ENCODE measurements at places on chromosomes 1 and 21. TPM values are rescaled to one million over a fixed set of nuclear protein-coding genes. Genes with fewer than 3 reads are reported as not detected.

FOXO6 gene
- 1.4 TPM for total RNA-seq

TTLL10 gene
- total RNA-seq: not detected

DMRTA2 gene
- total RNA-seq: not detected

DCST1 gene
- total RNA-seq: 0.16 TPM

CITED4 gene
- total RNA-seq: 23.5 TPM

FCRL4 gene
- not detected for total RNA-seq

KMO gene
- 5.4 TPM for total RNA-seq

KIAA1614 gene
- 9.6 TPM for total RNA-seq

RBP7 gene
- total RNA-seq: 13.2 TPM

VCAM1 gene
- total RNA-seq: 11.0 TPM

BCL2L15 gene
- 0.41 TPM for total RNA-seq

DNA sequence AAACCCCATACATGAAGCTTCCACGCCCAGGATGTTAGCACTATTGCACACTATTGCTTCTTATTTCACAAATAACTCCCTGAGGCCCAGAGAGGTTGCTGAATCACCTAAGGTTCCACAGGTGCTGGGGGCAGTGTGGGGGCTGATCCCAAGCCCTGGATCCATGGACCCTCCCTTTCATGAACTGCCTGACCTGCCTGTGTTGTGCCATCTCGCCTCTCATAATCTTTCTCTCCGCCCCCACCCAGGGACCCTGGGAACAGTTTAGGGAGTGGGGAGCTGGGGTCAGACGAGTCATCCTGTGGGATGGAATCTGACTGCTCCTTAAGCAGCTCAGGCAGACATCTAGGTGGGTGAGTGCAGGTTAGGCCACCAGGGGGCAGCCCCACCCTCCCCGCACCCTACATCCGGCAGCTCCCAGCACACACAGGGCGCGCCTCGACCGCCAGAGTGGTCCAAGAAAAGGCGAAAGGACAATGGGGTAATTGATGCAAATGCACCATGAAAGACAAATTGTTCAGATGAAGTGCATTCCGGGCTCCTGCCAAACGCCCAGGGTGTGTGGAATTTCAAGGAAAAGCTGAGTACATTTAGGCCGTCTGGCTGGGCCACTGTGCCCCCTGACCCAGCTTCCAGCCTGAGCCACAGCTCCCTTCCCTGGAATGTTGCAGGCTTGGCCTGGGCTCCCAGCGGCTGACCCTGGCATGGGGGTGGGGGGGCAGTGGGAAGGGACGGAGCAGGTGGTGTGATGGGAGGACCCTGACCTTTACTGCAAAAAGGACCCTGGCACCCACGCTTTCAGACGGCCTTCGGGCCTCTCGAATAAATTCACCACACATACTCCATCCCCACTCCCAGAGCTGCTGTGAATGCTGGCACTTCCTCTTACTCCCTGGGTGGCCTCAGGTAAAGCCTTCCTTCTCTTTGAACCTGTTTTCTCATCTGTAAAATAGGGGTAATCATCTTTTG lies 20.8 kb downstream of the PHLDA3 start:
- peak overlapping the region; percentile 78 for H3K27ac ChIP-seq
- peak; percentile 93 for DNase-seq
- H3K4me3 ChIP-seq: no peak overlapping the region

GRCh38 chr1:37274938-37275631 lies 199.3 kb upstream of the ZC3H12A start:
- no peaks in the 10 kb centered on the region for H3K36me3 ChIP-seq
- DNase-seq: no peak
- H3K4me1 ChIP-seq: no peaks in the 10 kb centered on the region

DNA sequence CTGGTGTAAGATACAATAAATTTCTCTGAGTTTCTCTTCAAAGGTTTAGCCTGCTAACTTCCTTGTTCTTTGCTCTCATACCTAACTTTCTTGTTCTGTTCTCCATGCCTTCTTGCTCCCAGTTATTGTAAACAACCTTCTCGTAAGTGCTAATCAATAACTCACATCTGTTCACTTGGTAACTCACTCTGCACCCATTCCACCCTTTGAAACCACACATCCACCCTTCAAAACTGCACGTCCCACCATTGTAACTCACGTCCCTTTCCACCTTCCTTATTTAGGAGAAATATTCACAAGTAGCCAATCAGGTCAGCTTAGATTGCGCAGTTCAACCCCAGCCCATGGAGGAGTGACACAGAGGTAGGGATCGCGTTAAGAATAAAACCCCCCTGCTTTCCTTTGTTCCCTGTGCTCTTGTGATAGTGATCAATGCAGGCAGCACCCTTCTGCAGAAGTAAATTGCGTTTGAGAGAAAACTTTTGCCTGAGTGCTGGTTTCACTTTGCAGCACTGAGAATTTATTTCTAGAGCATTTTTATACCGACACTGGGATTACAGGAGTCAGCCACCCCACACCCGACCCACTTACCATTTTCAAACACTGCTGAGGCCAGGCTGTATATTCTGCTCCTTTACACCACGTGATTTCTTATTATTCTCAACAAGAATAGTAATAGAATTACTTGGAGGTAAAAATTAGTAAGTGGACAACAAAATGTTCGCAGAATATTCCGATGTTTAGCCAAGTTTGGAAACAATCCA lies 789.2 kb upstream of the RGS18 start:
- H3K27me3 ChIP-seq: no peaks in the 10 kb centered on the region
- no peak for DNase-seq
- H3K36me3 ChIP-seq: no peaks in the 10 kb centered on the region
- peak overlapping the region; percentile 37 for H3K4me3 ChIP-seq
- peaks cover 16% of the 10 kb centered on the region for H3K4me1 ChIP-seq

DNA sequence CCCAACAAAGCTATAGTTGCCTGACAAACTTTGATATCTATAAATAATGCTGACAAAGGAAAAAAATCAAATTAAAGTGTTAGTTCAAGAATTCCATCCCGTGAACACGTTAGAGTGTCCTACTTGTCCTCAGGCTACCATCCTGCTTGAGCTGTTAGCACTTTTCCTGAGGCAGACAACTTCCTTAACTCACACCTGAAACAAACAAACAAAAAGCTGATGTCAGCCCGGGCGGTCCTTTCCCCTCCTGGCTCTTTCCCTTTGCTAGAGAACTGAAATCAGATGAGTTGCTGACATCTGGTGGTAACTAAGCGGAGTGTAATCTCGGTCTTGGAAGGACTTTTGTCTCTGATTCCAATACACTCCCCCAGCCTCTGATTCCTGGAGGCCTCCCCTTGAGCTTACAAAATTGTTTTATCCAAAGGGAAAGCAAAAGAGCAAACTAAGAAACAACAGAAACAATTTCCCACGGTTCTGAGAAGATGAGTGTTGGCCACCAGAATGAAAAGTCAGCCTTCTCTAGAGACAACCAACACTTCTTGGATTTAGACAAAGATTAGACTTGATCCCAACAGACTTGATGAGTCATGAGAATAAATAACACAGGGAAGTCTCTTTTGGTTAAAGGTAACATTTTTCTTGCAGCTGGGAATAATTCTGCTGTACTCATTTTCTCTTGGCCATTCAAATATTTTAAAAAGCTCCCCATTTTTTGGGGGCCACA lies 135.4 kb downstream of the PROX1 start:
- H3K4me1 ChIP-seq: peaks cover 3% of the 10 kb centered on the region
- DNase-seq: no peak
- H3K27me3 ChIP-seq: no peaks in the 10 kb centered on the region
- H3K27ac ChIP-seq: no peak overlapping the region
- no peak overlapping the region for H3K4me3 ChIP-seq

GRCh38 chr1:34976384-34977209 lies 8.6 kb downstream of the TMEM35B start:
- H3K27ac ChIP-seq: no peak overlapping the region
- H3K4me1 ChIP-seq: no peaks in the 10 kb centered on the region
- no peak overlapping the region for H3K4me3 ChIP-seq
- DNase-seq: no peak
- H3K27me3 ChIP-seq: no peaks in the 10 kb centered on the region

- no peaks in the 10 kb centered on the region for H3K27me3 ChIP-seq
- H3K4me1 ChIP-seq: peaks cover 95% of the 10 kb centered on the region
- DNase-seq: no peak
Measured at GRCh38 chr1:8374812-8375211, 56.9 kb downstream of the SLC45A1 start.

- H3K36me3 ChIP-seq: no peaks in the 10 kb centered on the region
- DNase-seq: no peak
- no peaks in the 10 kb centered on the region for H3K27me3 ChIP-seq
- peaks cover 15% of the 10 kb centered on the region for H3K4me1 ChIP-seq
Measured at GRCh38 chr1:99643021-99643779, 2.7 kb upstream of the PALMD start.

DNA sequence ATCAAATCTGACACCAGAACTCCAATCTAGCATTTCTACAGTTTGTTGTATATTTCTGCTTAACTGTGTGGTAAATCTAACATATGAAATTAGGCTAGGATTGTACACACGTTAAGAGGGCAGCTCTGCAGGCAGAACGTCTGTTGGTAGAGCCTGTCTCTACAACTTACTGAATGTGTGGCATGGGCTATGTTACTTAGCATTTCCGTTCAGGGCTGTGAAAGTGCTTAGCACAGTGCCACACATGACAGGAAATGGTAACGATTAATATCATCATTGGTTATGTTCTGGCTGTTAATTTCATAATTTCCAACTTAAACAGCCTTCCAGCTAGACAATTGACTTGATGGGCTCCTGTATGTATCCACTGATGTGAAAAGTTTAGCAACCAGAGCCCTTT lies 9.6 kb upstream of the C8B start:
- no peak overlapping the region for H3K27ac ChIP-seq
- H3K36me3 ChIP-seq: no peaks in the 10 kb centered on the region
- H3K27me3 ChIP-seq: no peaks in the 10 kb centered on the region
- no peak for DNase-seq
- no peaks in the 10 kb centered on the region for H3K4me1 ChIP-seq

GRCh38 chr1:75174031-75174760 lies 40.0 kb downstream of the LHX8 start:
- H3K27ac ChIP-seq: no peak overlapping the region
- no peak overlapping the region for H3K4me3 ChIP-seq
- no peak for DNase-seq
- H3K4me1 ChIP-seq: no peaks in the 10 kb centered on the region
- H3K27me3 ChIP-seq: no peaks in the 10 kb centered on the region

DNA sequence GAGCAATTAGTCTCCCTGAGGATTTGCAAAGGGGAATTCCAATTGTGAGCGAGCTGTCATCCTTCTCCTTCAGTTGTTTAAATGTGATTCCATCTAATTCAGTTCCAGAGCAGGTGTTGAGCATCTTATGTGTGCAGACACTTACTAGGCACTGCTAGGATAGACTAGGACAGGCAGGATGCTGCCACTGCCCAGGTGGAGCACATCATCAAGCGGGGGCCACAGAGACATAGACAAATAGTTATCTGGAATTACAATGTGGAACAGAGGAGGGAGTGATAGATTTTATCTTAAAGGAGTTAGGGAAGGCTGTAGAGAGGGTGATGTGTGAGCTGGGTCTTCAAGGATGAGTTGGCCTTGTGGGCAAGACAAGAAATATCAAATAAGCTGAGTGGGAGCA lies 55.9 kb downstream of the CDC7 start:
- no peaks in the 10 kb centered on the region for H3K4me1 ChIP-seq
- no peak for DNase-seq
- H3K4me3 ChIP-seq: no peak overlapping the region
- no peaks in the 10 kb centered on the region for H3K36me3 ChIP-seq

GRCh38 chr21:32708069-32708468 lies 19.7 kb downstream of the SYNJ1 start:
- DNase-seq: no peak
- peaks cover 11% of the 10 kb centered on the region for H3K4me1 ChIP-seq
- no peaks in the 10 kb centered on the region for H3K27me3 ChIP-seq
- no peak overlapping the region for H3K4me3 ChIP-seq

GRCh38 chr1:14954930-14955329 lies 198.6 kb upstream of the TMEM51 start:
- no peak overlapping the region for H3K4me3 ChIP-seq
- no peak overlapping the region for H3K27ac ChIP-seq
- H3K36me3 ChIP-seq: no peaks in the 10 kb centered on the region

- no peaks in the 10 kb centered on the region for H3K27me3 ChIP-seq
- no peak overlapping the region for H3K4me3 ChIP-seq
- no peaks in the 10 kb centered on the region for H3K36me3 ChIP-seq
- H3K27ac ChIP-seq: no peak overlapping the region
Measured at GRCh38 chr1:170800265-170800664, 135.1 kb upstream of the MROH9 start.

Measured in sigmoid colon (tissue), 7 donors.